ENCODE measurements at places on chromosomes 11 and 22.
A peak's percentile ranks its signal among the peaks of the same experiment; 100 is the strongest.

- no peak for DNase-seq
Measured at GRCh38 chr11:26350002-26350401, 18.1 kb downstream of the ANO3 start.

GRCh38 chr22:22721681-22722354 is 77.4 kb downstream of the GGTLC2 start:
- DNase-seq, result peak; percentile 67

DNA sequence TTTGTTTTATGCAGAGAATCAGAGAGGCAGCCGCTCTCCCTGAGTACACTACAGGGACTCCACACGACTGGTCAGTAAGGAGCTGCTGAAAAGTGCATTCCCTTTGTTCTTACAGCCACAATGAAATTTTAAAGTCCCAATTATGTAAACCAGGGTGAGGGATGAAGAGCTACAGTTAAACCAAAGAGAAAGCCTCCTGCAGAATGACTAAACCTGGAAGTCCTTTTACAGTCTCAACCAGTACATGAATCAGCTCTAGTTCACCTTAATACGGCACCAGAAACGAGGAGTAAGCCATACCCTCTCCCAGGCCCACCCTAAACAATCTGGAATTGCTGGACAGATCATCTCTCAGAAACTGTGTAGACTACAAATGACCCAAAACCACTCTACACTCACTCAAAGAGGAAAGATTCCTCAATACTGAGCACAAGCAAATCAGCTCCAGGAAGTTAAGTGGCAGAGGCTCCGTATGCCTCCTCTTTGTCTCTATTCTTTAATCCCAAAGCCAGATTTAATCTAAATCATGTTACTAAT is 113.1 kb downstream of the RBFOX2 start:
- DNase-seq, result no peak

GRCh38 chr11:59283825-59284772 is 71.4 kb upstream of the MPEG1 start:
- no peak for DNase-seq

GRCh38 chr11:27041141-27041899 is 705 bp downstream of the BBOX1 start:
- DNase-seq, result no peak

DNA sequence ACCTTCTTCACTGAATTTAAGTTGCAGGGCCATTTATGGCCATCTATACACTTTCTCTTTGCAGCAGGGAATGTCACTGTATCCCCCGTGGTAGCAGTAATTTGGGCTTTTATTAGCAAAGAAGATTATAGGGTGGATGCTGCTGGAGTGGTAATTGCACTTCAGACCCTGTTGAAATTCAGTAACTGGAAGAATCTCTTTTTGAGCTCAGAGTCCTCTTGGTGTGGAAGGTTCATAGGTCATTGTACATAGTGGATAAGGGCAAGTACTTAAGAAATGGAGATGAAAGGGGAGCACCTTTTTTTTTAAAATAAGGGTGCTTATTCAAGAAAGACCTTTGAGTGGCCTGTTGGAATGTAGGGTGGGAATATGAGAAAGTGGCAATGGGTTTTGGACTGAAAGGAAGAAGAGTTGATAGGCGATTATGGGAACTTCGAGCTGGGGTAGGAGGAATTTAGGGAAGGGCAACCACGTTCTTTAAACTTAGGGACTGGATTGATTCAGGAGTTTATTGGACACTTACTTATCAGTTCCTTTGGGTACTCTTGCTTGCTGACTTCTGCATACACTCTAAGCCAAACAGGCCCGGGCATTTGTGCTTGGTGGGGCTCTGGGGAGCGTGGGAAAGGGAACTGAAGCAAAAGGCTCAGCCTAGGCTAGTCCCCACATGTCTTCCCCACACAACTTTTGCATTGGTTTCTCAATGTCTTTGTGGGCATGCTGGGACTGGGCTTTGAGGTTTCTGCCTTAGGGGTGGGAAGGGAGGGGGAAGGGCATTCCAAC is 26.5 kb downstream of the CTNND1 start:
- no peak for DNase-seq

GRCh38 chr11:73876424-73877310 is at the start of the genes COA4 and PAAF1:
TSS of gene COA4 (minus strand) at chr11:73876846. CDS start at chr11:73873378, 3,468 bp downstream.
TSS of gene PAAF1 (plus strand) at chr11:73876999. CDS start at chr11:73877022, 23 bp downstream.
- peak; percentile 84 for DNase-seq

DNA sequence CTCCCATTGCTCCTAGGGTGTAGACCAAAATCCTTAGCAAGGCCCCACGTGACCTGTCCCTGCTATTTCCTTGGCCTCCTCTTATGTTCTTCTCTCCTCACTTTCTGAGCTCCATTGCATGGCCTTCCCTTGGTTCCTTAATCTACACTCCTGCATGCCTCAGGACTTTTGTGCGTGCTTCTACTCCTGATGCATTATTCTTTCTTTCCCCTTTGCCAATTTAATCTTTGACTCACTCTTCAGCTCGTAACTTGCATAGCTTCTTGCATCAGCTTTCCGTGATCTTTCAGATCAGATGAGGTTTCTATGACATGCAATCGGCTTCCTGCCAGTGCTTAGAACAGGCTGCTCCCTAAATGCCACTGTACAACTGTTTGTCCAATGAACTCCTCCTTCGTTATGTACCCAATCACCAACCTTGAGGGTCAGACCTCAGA is 261.6 kb upstream of the CADM1 start:
- no peak for DNase-seq

DNA sequence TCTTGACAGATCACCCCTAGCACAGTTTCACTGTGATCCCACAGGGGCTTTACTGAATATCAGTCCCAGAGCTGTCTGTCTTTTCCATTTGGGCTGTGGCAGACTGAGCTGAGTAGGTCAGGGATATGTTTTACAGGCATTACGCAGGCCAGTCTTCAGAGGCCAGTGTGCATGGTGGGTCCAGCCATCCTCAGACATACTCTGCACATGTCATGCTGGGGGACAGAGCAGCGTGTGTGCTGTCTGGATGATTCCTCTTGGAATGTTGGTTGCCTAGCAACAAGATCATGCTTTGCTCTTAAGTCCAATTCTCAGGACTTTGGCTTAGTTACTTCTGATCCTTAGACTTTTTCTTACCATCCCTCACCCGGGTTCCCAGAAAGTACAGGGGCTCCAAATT is 736.5 kb downstream of the DLG2 start:
- no peak for DNase-seq

DNA sequence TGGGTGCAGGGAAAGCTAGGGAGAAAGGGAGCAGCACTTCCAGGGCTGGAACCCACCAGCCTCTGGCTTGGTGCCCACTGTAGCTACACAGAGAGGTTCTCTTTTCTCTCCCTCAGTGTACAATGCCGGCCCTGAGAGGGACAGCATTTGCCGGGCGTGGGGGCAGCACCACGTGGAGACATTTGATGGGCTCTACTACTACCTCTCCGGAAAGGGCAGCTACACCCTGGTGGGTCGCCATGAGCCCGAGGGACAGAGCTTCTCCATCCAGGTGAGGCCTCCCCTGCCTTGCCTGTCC is 6.1 kb downstream of the OTOG start:
- no peak for DNase-seq

DNA sequence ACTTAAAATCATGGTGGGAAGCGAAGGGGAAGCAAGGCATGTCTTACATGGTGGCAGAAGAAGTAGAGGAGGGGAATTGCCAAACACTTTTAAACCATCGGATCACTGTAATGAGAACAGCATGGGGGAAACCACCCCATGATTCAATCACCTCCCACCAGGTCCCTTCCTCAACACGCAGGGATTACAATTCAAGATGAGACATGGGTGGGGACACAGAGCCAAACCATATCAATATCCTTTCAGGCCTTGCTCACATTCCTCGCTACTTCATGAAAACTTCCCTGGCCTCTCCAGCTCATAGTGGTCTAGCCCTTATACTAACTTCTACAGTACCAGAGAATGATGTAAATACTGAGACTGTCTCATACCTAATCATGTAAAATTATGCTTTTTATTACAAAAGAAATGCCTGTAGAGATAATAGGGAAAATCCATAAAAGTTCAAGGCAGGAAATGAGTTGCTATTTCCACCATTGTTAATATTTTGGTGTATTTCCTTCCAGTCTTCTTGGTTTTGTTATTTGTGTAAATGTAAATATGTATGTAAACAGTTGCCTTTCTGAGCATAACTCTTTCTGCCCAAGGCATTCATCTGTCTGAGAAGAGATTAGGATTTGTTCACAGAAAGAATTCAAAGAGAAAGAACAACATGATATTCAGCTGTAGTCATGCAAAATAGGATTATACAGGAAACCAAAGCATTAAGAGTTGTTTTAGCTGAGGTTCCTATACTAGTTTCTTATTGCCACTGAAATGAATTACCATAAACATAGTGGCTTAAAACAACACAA is 104.3 kb upstream of the LDLRAD3 start:
- DNase-seq, result no peak

DNA sequence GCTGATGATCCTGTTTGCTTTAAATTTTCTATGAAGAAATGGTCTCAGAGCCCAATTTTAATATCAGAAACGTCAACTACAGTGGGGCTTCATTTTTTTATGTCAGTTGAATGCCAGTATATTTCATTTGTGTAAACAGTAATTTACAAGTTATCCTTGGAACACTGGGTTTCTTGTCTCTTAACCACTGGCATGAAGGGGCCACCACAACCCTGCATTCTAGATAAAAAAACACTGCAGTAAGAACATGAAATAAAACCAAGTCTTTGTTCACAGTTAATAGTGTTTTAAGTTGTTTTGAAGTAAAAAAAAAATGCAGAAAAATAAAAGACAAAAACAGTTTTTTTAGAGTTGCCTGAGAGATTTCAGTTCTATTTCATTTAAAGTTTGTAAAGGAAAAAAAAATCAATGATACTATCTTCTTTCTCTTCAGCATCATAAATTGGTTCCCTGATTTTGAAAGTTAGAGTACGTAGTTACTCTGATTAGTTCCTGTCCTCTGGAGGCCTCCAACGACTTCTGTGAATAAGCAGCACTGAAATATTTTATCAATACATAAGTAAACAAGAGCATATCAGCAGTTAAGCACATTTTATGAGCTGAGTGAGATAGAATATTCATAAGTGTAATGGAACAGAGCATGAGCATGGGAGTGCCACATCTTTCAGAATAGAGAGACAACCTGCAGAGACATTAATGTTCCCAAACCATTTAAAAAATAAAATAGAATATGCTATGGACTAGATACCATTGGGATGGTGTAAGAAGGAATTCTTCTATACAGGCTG is 7.8 kb upstream of the DDI1 start:
- DNase-seq, result no peak

DNA sequence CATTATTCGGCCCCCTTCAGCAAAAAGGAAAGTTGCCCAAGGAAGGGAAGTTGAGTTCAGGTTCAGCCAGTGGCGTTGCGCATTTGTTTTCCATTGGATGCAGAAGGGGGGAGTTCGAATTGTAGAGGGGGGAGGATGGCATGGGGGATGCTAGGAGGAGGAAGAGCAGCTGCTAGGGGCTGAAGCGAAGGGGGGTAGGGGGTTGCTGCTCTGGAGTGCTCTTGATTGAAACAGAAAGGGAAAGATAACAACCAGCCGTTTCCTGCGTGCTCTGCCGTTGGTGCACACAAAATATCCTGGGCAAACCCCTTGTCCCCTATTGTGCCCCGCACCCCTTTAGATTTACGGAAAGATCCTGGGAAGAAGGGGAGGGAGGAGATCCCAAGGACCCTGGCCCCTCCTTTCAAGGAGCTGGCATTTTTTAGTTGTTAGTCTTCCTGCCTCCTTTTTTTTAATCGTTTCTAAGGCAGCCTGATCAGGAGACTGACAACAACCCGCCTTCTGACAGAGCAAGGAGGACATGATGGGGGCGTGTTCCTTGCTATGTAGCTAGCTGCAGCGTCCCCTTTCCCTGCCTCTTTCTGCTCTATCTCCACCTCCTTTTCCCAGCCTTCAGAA is 2.1 kb downstream of the KMT2A start:
- DNase-seq, result no peak

- no peak for DNase-seq
Measured at GRCh38 chr11:35662061-35662648, 420 bp upstream of the TRIM44 start.

All from stimulated activated CD8-positive, alpha-beta memory T cell treated with anti-CD3 and anti-CD28 coated beads, Interleukin-4, amount 100 ng/mL, for 4 hours (primary cell).